ENCODE measurements at places on chromosomes 1 and 21.

DNA sequence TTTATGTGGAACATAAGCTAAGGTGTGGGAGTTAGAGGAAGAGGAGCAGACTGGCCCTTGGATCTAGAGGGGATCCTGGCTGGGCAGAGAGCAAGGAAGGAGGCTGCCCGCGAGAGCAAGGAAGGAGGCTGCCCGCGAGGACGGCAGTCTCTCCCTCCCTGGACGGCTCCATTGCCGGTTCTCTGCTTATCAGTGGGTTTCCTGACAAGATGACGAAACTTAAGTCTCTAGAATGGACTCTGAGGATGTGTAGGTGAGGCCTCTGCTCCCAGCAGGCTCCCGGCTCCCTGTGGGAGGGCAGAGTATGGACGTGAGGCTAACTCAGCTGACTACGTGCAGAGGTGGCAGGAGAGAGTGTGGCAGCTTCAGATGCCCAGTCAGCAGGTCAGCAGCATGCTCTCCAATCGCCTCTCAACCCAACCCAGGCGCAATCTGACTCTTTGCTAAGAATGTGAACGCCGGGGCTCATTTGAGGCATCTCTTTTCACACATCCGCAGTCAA lies 6.1 kb downstream of the MYBPHL start:
- no peak for DNase-seq

DNA sequence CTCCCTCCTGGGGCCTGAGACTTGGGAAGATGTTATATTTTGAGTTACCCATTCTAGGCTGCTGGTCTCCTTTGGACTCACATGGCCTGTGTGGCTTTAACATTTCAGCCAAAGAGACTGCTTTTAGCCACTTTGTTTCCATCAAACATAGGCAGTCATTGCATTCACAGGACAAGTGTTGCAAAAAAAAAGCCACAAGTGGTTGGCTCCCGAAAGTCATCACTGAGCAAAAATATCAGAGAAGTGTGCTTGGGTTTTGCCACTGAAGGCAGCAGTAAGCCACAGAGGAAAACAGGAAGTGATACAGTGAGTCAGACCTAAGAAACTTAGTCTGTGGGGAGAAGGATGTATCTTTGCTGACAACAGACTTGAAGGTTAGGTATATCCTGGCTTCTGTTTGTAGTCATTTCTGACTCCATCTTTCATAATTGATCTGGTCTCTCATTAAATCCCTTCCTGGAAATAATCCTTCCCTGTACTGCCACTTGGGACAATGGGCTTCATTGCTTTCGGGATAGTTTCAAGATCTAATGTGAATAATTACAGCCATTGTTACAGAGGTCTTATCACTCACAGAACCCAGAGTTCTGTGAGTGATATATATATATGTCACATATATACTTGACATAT lies 80.9 kb downstream of the COLGALT2 start:
- DNase-seq: peak; percentile 55

- DNase-seq: no peak
Observed at GRCh38 chr1:31784356-31785019, 20.3 kb upstream of the ADGRB2 start.

DNA sequence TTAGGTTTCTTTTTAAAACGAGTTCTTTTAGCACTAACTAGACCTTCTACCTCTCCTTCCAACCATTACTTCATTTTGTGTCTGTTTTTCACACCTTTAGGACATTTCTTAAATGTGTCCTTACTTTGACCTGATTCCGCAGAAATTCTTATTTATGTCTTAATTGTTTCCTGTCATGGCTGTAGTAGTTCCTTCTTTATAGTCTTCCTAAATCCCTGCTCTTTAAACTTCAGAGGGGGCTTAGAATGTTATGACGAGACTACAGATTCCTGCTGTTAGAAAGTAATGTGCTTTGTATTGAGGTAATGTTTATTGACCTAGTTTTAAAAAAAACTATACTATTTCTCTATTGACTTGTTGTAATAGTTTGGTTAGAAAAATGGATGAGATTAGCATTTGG lies 70.4 kb downstream of the HMCN1 start:
- no peak for DNase-seq

DNA sequence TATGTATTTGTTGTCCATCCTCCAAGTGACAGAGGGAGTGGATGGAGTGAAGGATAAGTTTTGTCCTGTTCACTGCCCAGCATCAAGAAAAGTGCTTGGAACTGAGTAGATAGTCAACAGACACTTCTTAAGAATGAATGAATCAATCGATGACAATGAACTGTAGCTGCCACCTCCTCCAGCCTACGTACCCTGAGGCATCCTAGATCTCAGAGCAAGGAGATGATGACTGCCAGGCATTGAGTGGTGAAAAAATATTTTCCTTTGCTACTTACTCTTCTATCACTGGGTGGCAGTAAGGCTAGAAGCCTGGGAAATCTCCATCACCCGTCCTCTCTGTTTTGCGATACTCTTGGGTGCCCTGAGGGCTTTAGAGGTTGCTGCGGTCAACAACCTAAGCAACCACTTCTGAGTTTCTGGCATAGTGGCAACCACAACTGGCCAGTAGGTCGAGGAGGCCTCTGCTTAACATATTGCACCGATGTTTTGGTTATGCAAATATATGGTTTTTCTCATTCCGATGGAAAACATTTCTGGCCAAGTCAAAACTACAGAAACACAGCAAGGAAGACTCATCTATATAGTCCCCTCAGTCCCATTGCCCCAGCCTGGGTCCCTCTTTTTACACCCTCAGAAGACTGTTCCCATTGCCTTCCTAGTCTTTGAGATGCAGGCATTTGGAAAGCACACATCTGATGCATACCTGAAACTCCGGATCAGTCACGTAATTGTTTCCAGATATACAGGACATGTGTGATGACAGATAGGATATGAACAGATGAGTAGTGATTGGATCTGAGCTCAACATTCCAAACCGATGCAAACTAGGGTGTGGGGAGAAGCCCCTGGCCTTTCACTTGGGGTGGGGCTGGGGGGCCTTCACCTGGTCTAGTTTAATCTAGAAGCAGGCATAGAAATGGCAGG lies 136.8 kb downstream of the RUNX1 start:
- no peak for DNase-seq

- no peak for DNase-seq
Observed at GRCh38 chr1:25802915-25803314, 2.9 kb downstream of the SELENON start.

DNA sequence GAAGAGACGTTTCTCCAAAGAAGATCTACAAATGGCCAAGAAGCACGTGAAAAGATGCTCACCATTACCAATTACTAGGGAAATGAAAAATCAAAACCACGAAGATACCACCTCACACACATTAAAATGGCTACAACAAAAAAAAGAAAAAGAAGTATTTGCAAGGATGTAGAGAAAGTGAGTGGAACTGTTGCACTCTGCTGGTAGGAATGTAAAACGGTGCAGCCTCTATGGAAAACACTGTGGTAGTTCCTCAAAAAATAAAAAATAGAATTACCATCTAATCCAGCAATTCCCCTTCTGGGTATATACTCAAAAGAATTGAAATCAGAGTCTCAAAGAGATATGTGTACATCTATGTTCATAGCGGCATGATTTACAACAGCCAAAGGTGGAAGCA lies 115.4 kb upstream of the EDN2 start:
- DNase-seq: no peak

- DNase-seq: peak; percentile 38
Observed at GRCh38 chr1:156623946-156624813, 5.0 kb downstream of the HAPLN2 start.

DNA sequence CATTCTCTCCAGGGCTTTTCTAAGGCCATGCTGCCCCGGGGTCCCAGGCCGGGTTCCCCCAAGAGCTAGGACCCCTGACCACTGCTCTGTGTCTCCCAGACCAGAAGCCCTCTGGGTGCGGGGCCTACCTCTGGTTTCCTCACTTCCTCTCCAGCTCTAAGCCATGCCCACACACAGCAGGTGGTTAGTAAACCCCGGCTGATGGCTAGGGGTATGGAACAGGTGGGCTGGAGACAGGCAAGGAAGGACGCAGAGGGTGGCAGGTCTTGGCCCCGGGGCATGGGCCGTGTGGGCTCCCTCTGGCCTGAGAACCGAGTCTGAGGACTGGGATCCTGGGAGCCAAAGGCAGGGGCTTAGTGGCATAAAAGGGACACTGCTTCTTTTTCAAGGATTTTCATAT lies 15.9 kb upstream of the PLCH2 start:
- DNase-seq: no peak

DNA sequence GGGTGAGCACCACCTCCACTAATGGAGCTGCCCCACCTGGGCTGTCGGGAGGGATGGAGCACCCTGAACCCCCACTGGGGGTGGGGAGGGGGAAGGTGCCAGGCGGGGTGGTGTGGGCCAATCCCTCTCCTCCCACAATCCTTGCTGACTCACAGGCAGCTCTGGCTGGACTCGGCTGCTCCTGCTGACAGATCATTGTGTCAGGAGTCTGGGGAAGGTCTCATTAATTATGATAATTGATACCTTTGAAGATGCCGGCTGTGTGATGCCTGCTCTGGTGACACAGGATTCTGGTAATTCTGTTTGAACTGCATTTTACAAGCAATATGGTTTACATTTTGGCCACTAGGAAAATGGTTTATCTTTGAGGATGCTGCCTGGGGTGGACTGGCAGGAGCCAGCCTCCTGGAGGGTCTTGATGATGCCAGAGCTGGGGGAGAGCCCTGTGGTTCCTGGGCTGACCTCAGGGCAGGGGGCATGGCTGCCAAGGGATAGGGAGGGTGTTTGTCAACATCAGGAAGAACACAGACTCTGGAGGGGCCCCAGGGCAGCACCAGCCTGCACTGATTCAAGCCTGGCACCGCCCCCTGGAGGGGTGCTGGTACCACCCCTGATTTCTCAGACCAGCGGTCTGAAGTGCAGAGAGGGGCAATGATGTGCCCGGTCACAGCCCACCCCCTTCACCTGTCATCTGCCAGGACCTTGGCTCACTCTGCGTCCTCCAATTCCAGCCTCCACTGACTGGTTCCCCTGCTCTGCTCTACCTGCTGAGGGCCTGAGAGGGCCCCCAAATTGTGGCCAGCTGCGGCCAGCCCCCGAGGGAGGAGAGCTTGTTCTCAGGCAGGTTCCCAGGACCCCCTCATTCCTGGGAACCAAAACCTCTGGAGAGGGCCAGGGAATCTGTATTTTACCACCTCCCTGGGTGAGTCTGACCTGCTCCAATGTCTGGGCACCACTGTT lies 338.8 kb downstream of the MATN1 start:
- DNase-seq: no peak

GRCh38 chr1:231628207-231628876 lies 1.8 kb downstream of the DISC1 start:
- peak; percentile 73 for DNase-seq

- peak; percentile 86 for DNase-seq
Observed at GRCh38 chr1:26417111-26417759, 6.6 kb downstream of the LIN28A start.

GRCh38 chr1:63773815-63774616 lies at the start of gene ROR1:
TSS of gene ROR1 (plus strand) at chr1:63774017.
- peak; percentile 72 for DNase-seq

- peak; percentile 52 for DNase-seq
Observed at GRCh38 chr1:19483261-19483660, 2.1 kb downstream of the CAPZB start.

DNA sequence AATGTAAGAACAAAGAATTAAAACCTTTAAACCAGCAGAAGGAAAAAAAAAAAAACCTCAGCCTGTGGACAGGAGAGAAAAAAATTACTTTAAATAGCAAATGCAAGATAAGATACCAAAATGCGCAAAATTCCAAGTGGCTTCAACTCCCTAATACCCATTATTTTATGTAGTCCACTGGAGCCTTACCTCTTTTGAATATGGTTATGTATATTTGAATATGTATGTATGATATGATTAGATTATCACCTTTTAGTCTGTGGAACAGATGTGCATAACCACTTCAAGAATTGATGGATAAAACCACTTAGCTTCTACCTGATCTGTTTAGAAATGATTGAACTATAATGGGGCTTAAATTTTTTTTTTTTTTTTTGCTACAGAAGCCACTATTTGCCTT lies 52.4 kb upstream of the C1orf115 start:
- DNase-seq: no peak

GRCh38 chr1:162970021-162970420 lies 99.1 kb upstream of the RGS4 start:
- DNase-seq: no peak

DNA sequence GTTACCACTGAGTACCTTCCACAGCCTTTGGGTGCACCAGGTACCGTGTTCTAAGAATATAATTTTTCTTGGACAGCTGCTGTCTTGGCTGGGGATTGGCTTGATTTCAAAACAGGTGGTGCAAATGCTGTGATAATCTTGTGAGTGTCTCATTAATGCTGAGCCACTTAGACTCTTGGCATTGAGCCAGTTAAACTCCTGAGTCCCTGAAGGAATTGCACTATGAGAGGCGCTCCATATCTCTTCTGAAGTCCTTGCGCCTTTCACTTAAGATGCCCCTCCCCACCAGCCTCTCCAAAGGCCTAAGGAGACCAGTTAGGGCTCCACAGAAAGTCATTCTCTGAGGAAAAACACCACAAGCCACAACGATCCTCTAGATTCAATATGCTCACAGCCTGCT lies 51.0 kb downstream of the BACH1 start:
- no peak for DNase-seq

GRCh38 chr1:85463731-85464496 lies 1.0 kb downstream of the DDAH1 start:
- no peak for DNase-seq

GRCh38 chr1:46489169-46489637 lies 433 bp upstream of the DMBX1 start:
- peak; percentile 36 for DNase-seq

- DNase-seq: no peak
Observed at GRCh38 chr1:248805876-248806275, 19.8 kb downstream of the SH3BP5L start.

DNA sequence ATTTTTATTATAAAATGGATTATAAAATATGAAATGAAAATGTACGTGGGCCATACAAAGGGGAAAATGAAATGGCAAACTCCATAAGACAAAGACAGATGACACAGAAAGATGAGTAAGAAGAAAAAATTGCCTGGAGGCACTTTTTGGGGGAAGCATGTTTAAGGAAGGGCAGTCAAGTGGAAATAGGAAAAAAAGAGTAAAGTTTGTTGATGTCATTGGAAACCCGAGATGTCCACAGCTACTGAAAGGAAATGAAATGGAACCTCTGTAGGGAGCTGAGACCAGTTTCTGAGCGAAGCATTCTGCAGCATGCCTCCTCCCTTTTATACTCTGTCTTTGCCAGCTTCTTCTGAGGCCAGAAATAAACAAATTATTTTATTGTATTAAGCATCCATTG lies 203.4 kb upstream of the UBE2U start:
- no peak for DNase-seq

- no peak for DNase-seq
Observed at GRCh38 chr1:53473463-53473862, 14.3 kb downstream of the DMRTB1 start.

- DNase-seq: no peak
Observed at GRCh38 chr21:28489162-28489561, 503.5 kb downstream of the LTN1 start.

DNA sequence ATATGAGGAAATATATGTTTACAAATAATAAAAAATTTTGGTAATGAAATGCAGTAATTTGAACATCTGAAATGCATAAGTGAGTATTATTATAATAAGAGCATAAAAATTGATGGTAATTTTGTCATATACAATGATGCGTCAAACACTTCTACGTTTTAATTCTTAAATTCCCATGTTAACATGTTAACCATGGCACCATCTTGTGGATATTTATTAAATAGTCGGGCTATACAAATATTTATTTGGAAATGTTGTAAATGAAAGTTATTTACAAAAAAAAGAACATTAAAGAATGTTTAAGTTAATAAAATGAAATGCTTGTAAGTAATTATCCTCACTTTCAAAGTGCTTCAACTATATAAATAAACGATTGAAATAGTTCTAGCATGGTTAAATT lies 57.2 kb upstream of the C1orf185 start:
- no peak for DNase-seq

GRCh38 chr1:5617179-5617520 lies 375.1 kb downstream of the NPHP4 start:
- DNase-seq: no peak

All from stimulated activated CD4-positive, alpha-beta T cell treated with anti-CD3 and anti-CD28 coated beads, Interleukin-1b, Interleukin-23, amount 100 ng/mL, for 48 hours (primary cell).